ENCODE measurements at places on chromosomes 16 and 17. TPM values are rescaled to one million over a fixed set of nuclear protein-coding genes. Genes with fewer than 3 reads are reported as not detected.

The ALDH3A1 gene
- under 0.01 TPM for total RNA-seq

The COIL gene
- 10.9 TPM for total RNA-seq

The NXPH3 gene
- total RNA-seq: 0.90 TPM

The CACNB1 gene
- 1.6 TPM for total RNA-seq

The GPR179 gene
- not detected for total RNA-seq

The TMEM95 gene
- not detected for total RNA-seq

The ZFP1 gene
- total RNA-seq: 7.7 TPM

The KRTAP3-3 gene
- total RNA-seq: not detected

The MRPL58 gene
- total RNA-seq: 16.2 TPM

The NR1D1 gene
- 0.77 TPM for total RNA-seq

The C17orf78 gene
- not detected for total RNA-seq

The HAP1 gene
- total RNA-seq: 0.13 TPM

The CSNK1D gene
- total RNA-seq: 56.0 TPM

The GAS7 gene
- 8.5 TPM for total RNA-seq

The FSCN2 gene
- total RNA-seq: 0.76 TPM

The MRPS34 gene
- 48.1 TPM for total RNA-seq

The TBC1D3C gene
- total RNA-seq: not detected
